ENCODE measurements at places on chromosomes 12 and 14. TPM values are rescaled to one million over a fixed set of nuclear protein-coding genes. Genes with fewer than 3 reads are reported as not detected.

Gene AEBP2
- 32.4 TPM for total RNA-seq

DNA sequence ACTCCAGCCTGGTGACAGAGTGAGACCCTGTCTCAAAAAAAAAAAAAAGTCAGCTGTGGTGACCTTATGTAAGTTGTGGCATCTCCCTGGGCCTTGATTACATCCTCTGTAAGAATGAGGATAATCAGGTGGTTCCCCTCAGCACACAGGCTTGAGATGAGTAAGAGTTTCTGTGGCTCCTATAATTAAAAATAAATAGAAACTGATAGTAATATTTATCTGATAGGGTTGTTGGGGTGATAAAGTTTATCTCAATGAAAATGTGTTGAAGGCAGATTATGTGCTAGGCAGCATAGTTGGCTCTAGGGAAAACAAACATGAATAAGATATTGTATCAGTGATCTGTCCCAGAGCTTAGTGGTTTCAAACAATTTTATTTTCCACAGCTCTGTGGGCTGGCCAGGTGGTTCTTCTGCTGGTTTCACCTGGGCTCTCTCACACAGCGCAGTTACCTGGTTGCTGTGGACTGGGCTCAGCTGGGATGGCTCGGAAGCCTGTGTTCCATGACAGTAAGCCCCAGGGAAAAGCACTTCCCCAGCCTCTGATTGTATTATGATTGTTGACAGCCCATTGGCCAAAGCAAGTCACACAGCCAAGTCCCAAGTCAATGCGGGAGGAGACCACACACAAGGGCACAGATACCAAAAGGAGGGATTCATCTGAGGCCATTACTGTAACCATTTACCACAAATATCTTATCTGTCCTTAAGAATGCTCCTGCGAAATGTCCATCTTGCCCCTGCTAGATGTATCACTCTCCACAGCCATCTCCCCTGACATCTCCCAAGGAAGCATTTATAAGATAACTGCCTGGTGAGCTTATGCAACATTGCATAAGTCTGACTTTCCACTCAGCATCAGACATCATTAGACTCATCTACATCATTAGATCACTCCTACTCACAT, 151.7 kb downstream of the NUAK1 start:
- H3K4me3 ChIP-seq = no peak overlapping the region
- H3K36me3 ChIP-seq = no peaks in the 10 kb centered on the region
- no peaks in the 10 kb centered on the region for H3K27me3 ChIP-seq
- DNase-seq = no peak
- H3K4me1 ChIP-seq = no peaks in the 10 kb centered on the region

DNA sequence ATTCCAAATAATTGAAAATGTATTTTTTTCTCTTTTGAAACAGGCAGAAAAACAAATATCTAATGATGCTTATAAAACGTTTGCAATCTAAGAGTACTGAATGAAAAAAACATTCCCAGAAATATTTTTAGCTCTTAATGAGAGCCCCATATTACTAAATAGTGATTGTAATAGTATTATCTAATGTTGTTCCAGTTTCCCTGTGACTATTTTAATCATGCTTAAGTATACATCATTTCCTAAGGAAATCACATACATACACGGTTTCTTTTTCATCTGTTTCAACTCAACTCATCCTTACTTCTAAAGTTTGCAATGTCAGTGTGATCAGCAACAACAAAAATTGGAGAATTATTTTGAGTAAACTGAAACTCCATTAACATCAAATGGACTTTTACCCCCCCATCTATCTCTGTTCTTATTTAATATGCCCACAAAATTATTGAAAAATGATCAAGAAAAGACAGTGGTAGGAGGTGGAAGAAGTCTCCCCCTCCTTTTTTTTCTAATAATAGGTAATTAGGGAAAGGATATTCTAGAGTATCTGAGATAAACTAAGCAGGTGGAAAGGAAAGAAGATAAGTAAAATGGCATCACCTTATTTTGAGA, 530.1 kb upstream of the ATP2B1 start:
- H3K27me3 ChIP-seq = no peaks in the 10 kb centered on the region
- DNase-seq = no peak
- H3K4me3 ChIP-seq = no peak overlapping the region
- no peaks in the 10 kb centered on the region for H3K4me1 ChIP-seq

- peak overlapping the region; percentile 83 for H3K27ac ChIP-seq
- peaks cover 91% of the 10 kb centered on the region for H3K4me1 ChIP-seq
- no peaks in the 10 kb centered on the region for H3K36me3 ChIP-seq
- H3K4me3 ChIP-seq = no peak overlapping the region
- no peaks in the 10 kb centered on the region for H3K27me3 ChIP-seq
- DNase-seq = no peak
Observed at GRCh38 chr12:57836442-57837375, 9.8 kb downstream of the CTDSP2 start.

Gene PNN
- 55.4 TPM for total RNA-seq

GRCh38 chr12:105110851-105111250, 3.3 kb downstream of the WASHC4 start:
- H3K4me1 ChIP-seq = peaks cover 6% of the 10 kb centered on the region
- H3K27me3 ChIP-seq = no peaks in the 10 kb centered on the region
- peak overlapping the region; percentile 7 for H3K27ac ChIP-seq
- no peak overlapping the region for H3K4me3 ChIP-seq
- no peak for DNase-seq
- peaks cover 32% of the 10 kb centered on the region for H3K36me3 ChIP-seq

DNA sequence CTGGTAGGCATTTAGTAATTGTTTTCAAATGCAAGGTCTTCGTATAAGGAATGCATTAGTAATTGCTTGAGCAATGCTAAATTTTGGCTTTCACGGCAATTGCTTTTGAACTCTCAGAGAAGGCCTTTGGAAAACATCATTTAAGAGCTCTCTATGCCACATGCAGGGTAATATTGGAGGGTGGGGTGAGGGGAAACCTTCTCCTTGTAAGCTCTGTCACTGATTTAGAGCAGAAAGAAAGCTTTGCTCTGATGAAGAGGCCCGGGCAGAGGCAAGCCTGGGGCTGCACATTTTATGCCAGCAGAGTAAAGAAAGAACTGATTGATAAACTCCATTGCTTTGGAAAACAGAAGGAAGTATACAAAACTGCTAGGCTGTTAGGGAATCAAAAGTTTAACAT, 70.9 kb downstream of the TRIM9 start:
- H3K36me3 ChIP-seq = no peaks in the 10 kb centered on the region
- no peak for DNase-seq
- no peaks in the 10 kb centered on the region for H3K4me1 ChIP-seq
- no peak overlapping the region for H3K4me3 ChIP-seq
- H3K27ac ChIP-seq = no peak overlapping the region
- peaks cover 2% of the 10 kb centered on the region for H3K27me3 ChIP-seq

Gene RNASE11
- not detected for total RNA-seq

Gene LRP1
- total RNA-seq = 9.0 TPM

DNA sequence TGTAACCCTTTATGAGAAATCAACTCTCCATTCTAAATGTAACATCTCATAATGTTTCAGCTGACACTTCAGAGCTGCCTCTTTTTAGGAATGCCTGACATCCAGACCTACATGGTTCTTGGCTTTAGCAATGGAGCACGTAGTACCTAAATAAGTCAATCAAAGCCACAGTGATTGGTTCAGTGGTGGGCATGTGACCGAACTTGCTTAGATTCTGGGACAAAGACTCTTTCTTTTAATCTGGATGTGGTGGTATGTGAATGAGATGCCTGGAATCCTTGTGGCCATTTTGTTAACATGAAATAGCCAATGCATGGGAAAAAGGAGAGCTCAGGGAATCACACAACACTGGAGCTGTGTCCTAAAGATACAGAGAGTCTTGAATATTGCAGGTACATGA, 11.8 kb downstream of the GPR65 start:
- no peak overlapping the region for H3K4me3 ChIP-seq
- no peaks in the 10 kb centered on the region for H3K36me3 ChIP-seq
- H3K27me3 ChIP-seq = no peaks in the 10 kb centered on the region
- DNase-seq = no peak

- no peaks in the 10 kb centered on the region for H3K4me1 ChIP-seq
- H3K27ac ChIP-seq = no peak overlapping the region
- H3K36me3 ChIP-seq = no peaks in the 10 kb centered on the region
Observed at GRCh38 chr12:79194595-79194994, 330.0 kb downstream of the SYT1 start.

DNA sequence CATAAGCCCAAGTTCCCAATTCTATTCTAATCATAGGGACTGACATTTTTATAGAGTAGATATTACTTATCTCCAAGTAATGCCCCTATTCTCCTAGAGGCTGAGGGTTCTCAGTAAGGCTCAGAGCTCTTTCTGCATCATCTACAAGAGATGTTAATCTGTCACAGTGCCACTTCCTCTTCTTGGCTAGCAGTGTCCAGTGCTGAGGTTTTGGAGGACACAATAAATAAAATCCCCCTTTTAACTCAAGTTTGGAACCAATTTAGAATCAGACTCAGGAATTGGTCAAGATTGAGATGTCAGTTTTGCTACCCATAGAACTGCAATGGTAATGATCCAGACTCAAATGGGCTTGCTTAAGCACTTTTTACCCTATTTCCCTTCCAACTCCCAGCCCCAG, 154.1 kb upstream of the ARID2 start:
- no peak overlapping the region for H3K27ac ChIP-seq
- no peaks in the 10 kb centered on the region for H3K36me3 ChIP-seq
- H3K27me3 ChIP-seq = peaks cover 15% of the 10 kb centered on the region
- H3K4me1 ChIP-seq = no peaks in the 10 kb centered on the region
- no peak overlapping the region for H3K4me3 ChIP-seq

- H3K27ac ChIP-seq = no peak within 1 kb of the TSS
- H3K4me3 ChIP-seq = no peak within 1 kb of the TSS
- DNase-seq = no peak
- no peaks in the 10 kb centered on the region for H3K36me3 ChIP-seq
Observed at GRCh38 chr12:86256163-86256562, at the start of gene MGAT4C. Gene MGAT4C (minus strand): TSS chr12:86256391.

Gene LMNTD1
- 0.13 TPM for total RNA-seq

- no peak overlapping the region for H3K27ac ChIP-seq
- no peak for DNase-seq
- no peaks in the 10 kb centered on the region for H3K36me3 ChIP-seq
- H3K4me1 ChIP-seq = no peaks in the 10 kb centered on the region
Observed at GRCh38 chr12:72511906-72512305, 239.7 kb downstream of the TRHDE start.

- no peaks in the 10 kb centered on the region for H3K36me3 ChIP-seq
- no peaks in the 10 kb centered on the region for H3K27me3 ChIP-seq
- no peak overlapping the region for H3K4me3 ChIP-seq
- H3K4me1 ChIP-seq = no peaks in the 10 kb centered on the region
Observed at GRCh38 chr14:27186048-27186447, 588.2 kb upstream of the NOVA1 start.

Measured in Panc1 (cell line).